ENCODE measurements at places on chromosomes 3 and 15. TPM values are rescaled to one million over a fixed set of nuclear protein-coding genes. Genes with fewer than 3 reads are reported as not detected.

STRIT1 gene
- total RNA-seq, result not detected

CCDC39 gene
- not detected for total RNA-seq

STARD5 gene
- 0.36 TPM for total RNA-seq

FANCD2OS gene
- total RNA-seq, result not detected

CDCP1 gene
- total RNA-seq, result 5.1 TPM

PLA2G4B gene
- total RNA-seq, result 0.27 TPM

PAQR5 gene
- total RNA-seq, result 0.28 TPM

ROPN1B gene
- total RNA-seq, result not detected

KLHL40 gene
- total RNA-seq, result not detected

COL8A1 gene
- total RNA-seq, result 686 TPM

Measured in endothelial cell of coronary artery (primary cell).